ENCODE measurements at places on chromosomes 2 and 18. TPM values are rescaled to one million over a fixed set of nuclear protein-coding genes. Genes with fewer than 3 reads are reported as not detected.

PPP4R1 gene
- total RNA-seq = 174 TPM

DNA sequence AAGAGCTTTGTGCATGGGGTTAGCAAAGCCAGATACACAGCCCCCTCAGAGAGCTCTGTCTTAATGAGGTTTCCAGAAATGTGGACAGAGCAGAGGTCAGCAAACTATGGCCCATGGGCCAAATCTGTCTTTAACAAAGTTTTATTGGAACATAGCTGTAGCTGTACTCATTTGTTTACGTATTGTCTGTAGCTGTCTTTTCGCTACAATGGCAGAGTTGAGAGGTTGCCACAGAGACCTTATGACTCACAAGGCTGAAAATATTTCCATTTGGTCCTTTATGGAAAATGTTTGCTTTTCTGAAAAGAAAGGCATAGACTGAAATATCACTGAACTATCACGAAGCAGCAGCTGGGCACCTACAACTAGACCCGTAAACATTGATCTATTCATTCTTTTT, 841.8 kb downstream of the SLC4A3 start:
- no peak for DNase-seq

GRCh38 chr2:225169396-225169795, 127.1 kb upstream of the DOCK10 start:
- no peak for DNase-seq

DNA sequence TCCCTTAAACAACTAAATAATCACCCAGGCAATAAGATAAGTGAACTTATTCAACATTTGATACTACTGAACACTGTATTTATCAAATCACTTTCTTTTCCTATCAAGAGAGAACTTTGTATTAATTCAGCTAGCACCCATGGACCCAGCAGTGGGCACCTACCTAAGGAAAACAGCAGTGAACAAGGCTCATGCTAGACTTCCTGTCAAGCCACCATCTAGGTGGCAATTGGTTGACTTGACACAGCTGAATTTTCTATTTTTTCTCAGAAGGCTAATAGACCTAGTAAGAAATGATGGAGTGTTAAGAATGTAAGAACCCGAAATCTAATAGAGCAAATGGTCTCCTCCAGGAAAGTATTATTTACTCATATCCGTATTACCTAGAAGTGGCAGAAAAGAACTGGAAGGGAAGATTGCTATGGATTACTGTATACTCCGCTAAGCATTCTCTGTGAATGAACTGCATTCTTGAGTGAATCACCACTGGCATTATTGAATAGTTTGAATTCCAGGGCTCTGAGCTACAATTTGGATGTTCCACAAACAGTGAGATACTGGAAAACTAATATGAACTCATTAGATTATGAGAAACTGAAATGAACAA, 988.2 kb upstream of the CDH2 start:
- no peak for DNase-seq

GRCh38 chr2:200466425-200467418, 43.1 kb downstream of the KCTD18 start:
- DNase-seq = peak; percentile 51

POTEI gene
- total RNA-seq = 0.05 TPM

DNA sequence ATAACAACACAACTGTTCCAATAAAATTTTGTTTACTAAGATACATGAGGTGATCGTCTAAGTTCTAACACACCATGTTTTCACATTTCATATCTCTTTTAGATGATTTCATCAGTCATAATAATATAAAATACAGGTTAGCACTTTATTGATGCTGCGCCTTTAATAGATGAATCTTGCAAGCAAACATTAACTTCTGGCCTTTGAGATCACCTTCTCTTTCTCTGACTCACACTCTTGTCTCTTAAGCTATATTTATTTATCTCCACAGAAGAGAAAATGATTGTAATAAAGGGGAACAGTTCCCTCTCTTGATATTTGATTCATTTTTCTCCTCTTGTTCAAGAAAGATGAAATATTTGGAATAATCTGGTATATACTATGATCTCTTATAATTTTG, 603.3 kb upstream of the POU3F3 start:
- no peak for DNase-seq

CD8A gene
- total RNA-seq = not detected

DNA sequence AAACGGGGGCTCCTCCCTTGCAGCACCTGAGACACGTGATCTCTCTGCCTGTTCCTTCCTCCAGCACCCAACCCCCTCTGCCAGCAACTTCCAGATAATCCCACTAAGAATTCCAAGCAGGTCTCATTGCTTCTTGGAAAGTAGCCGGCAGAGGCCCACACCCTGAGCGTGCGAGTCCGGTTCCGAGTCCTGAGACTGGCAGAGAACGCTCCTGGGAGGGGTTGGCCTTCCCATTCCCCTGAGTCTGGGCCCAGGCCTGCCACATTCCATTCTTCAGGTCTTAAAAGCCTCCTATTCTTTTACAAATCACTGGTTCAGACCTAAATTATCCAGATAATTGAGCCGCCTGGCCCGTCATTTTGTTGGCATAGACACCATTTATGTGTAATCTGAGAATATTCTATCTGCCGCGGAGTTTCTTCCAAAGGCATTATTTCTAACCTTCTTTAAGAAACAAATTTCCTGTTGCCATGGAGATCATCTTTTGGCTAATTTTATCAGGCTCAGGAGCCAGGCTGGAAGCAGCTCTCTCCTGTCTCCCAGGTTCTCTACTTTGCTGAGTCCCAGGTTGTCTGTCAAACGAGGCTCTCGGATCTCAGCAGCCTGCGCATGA, 165.4 kb downstream of the MYCN start:
- peak; percentile 21 for DNase-seq

GRCh38 chr18:74899554-74899953, 301.9 kb downstream of the ZNF407 start:
- DNase-seq = no peak

DNA sequence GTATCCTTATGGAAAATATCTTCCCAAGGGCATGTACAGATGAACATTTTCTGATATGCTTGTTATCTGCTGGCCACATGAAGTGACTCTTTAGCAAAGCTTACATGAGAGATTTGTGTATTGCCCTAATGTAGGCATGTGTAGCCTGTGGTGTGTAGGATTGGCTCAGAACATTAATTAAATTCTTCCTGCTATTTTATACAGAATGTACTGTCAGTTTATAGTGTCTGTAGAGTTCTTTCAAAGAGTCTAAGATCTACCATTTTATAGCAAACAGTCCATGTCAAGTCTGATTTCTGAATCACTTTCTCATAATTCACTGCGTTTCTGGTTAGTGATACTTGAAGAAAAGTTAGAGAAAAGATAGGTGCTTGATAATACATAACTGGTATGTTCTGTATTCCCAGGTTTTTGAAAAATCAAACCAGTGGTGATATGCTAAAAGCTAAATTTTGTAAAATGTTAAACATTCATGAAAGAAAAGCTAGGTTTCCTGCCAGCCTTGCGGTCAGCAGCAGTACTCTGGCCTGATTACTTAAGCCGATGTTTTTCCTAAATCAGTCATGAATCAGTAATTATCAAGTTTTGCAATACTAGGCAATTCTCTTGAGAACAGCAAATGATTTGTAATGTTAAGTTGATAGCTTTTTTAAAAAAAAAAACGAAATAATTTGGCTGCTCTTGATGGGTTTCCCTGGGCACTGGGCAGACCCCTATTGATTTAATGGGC, 30.9 kb upstream of the EFEMP1 start:
- no peak for DNase-seq

GRCh38 chr2:45937990-45938389, 286.5 kb downstream of the PRKCE start:
- no peak for DNase-seq

DNA sequence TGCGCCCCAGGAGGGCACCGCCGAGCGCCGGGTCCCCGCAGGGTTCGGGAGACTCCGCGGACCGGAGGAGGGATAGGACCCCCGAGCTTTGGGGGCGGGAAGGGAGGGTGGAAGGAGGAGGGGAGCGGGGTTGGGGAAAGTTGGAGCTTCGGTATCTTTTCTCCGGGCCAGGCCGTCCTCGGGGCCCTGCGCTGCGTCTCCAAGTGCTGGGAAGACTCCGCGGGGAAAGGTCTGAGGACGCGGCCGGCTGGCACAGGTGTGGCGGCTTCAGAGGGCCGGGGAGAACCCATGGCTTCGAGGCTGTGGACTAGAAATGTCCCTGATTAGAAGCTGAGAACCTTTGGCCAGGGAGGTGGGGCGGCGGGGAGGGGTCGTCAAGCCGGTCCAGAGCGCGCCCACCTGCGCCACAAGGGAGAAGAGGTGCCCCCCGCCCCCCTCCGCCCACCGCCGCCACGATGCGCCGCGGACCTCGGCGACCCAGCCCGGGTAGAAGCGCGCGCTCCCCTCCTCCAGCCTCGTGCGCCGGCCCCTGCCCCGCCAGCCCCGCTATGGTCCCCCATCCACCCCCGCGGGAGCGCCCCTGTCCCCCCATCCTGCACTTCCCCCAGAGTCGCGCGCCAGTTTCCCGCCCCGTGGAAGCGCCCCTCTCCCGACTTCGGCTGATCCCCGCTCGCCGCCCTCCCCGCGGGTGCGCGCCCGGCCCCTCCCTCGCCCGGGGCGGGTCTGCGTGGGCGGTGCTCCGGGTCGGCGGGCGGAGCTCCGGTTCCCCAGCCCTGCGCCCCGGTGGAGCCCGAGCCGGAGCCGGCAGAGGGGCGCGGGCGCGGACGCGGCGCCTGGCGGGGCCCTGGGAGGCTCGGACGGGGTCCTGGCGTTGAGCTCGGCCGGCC, at the start of gene SNTG2:
SNTG2 (plus strand) TSS at position 770 of the 887 bp plus-strand sequence. CDS start 148 bp downstream, outside the sequence.
- DNase-seq = no peak

CXCR4 gene
- total RNA-seq = 20.8 TPM

DNA sequence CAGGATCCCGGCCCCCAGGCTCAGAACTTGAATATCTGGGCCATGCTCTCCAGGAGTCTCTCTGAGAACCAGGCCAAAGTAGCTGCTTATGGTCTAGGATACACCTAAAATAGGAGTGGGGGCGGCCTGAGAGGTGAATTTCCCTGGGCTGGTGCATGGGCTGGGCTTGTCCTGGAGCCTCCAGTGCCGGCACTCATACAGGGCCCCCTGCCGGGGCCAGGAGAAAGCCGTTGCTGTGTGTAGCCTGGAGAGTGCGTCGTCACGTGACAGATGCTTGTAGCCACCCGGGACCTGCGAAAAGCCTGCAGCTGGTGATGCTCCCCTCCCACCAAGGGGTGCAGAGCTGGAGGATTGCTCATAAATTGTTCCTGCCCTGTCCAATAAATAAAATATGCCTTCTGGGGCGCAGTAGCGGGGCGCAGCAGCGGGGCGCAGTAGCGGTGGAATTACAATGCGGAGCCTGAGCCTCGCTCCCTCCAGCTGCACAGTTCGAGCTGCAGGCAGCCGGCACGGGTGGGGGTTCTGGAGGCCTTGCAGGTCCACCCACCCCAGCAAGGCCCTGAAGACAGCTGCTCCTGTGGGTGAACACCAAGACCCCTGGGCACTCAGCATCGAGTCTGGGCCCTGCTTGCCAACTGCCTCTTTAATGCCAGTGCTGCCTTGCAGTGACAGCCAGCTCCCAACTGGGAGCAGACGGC, 289.9 kb downstream of the NDUFA10 start:
- DNase-seq = no peak

CCL20 gene
- total RNA-seq = not detected
